Germinal center (tissue), 1 donor: ENCODE measurements at places on chromosomes 7 and 10.

DNA sequence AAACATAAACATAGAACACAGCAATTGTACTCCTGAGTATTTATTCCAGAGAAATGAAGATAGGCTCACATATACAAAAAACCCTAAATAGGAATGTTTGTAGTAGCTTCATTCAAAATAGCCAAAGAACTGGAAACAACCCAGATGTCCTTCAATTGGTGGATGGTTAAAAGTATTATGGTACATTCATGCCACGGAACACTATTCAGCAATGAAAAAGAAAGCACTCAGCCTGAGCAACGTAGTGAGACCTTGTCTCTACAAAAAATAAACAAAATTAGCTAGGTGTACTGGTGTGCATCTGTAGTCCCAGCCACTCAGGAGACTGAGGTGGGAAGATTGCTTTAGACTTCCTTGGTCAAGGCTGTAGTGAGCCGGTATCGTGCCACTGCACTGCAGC lies 94.4 kb downstream of the RAPGEF5 start:
- no peak for DNase-seq

DNA sequence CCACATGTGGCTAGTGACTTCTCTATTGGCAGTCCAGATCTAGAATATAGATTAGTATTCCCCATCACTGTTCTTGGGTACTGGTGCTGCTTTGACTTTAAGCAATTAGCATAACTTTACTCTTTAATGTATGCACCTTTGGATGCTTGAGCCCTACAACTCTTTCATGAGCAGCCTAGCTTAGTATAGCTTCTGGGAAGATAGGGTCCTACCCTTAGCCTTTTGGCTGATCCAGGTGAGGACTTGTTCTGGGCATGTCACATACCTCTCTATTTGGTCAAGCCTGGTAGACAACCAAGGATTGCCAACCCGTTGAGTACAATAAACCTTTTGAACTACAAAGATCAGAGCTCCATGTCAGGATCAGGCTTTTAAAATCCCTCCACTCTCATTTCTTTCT lies 17.7 kb downstream of the PCGF5 start:
- DNase-seq: no peak

DNA sequence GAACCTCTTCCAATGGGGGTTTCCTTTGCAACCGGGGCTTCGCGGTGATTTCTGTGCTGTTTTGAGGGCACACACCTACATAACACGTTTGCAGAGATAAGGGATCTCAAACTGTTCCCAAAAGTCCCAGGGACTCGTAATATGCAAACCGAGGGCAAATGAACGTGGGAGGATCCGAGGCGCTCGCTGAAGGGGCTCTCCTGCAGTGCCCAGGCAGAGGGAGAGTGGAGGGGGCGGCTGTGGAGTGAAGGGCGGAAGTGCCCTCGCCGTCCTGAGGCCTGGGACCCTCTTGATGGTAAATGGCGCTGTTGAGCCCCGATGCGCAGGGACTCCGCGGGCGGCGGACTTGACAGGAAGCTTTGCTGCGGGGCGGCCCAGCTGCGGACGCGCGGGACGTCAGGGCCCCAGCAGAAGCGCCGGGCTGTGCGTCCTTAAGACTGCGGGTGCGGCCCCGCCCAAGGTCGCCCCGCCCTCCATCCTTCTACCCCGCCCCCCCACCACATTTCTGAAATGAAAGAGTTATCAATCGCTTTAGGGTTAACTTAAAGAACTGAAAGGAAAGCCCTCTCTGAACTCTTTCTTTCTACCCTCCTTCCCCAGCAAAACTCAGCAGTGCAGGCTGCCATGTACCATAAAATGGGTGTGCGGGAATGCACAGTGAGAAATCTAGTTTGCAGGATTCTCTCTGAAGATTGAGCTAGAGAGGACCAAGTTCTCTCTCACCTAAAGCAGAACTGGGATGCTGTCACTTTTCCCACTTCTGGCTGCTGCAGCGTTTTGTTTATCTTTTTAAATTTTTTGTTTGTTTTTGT lies 151.8 kb upstream of the YAE1 start:
- peak; percentile 33 for DNase-seq

DNA sequence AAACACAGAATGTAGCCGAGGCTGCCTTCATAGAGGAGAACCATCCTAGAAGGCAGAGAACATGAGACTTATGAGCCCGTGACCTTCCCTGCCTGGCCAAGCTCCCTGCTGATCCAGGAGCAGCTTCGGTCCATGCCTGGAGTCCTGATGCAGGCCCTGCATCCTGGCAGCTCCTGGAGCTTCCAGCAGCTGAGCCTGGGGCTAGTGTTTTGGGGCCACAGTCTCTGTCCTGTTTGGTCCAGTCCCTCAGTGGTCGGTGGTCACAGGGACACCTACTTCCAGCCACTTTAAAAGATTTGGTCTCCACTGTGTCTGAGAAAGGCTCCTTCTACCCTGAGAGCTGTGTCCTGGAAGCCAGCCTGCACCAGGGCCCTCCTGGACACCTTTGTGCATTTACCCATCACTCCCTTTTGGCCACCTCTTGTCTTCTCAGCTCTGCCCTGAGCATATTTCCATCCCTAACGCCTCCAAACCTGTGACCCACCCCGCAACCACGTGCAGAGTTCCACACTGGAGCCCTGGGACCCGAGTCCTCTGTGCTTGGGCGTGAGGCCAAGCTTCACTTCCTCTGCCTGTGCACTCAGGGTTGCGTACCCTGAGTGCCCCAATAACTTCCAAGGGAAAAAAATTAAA lies 315.2 kb upstream of the ZNF32 start:
- DNase-seq: no peak

DNA sequence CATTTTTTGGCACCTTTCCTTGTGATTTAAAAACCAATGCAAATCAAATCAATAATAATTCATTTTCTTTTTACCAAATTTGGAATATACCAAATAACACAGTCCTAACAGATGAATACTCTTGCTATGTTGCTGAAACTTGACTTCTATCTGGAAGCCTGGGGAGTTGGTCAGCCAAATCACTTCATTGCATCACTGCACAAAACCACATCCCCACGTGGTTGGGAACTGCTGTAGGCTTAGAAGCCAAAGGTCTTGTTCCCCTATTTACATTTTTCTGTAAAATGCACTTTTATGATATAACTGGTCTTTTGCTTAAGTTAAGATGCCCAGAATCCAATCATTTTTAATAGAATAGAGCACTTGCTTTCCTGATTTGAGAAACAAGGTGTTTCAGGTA lies 15.2 kb downstream of the GPR85 start:
- no peak for DNase-seq

- DNase-seq: no peak
Observed at GRCh38 chr7:1008733-1009363, 25.9 kb downstream of the CYP2W1 start.

DNA sequence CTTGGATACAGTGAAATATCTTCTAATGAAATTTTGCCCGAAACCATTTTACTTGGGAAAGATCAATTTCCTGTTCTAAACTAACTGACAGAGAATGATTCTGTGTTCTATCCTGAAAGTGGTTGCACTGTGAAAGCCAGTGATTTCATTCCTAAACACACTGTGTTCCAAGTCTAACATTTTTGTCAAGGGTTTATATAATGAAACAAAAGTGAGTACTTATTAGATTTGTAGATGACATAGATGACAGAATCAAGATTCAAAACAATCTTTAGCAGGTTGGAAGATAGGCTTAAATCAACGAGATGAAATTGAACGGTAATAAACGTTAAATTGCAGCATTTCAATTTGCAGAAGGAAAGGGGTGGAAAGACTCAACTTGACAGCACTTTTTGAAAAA lies 13.3 kb downstream of the KAT6B start:
- DNase-seq: no peak

DNA sequence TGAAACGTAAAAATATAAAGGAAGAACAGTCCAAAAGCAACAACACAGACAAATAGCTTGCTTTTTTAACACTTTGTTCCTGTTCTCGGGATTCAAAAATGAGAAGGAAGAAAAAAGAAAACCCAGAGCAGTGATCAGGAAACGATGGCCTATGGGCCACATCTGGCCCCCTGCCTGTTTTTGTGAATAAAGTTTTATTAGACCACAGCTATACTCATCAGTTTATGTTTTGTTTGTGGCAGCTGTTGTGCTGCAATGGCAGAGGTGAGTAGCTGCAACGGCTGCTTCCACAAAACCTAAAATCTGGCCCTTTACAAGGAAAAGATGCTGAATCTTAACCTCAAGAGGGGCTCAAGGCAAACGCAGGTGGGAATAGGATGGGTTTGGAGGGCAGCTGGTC lies 96.4 kb downstream of the CCDC3 start:
- DNase-seq: no peak

GRCh38 chr7:103379270-103379975 lies 32.0 kb downstream of the PSMC2 start:
- peak; percentile 9 for DNase-seq

- no peak for DNase-seq
Observed at GRCh38 chr7:32472015-32472414, 18.2 kb downstream of the LSM5 start.

GRCh38 chr10:12579954-12580858 lies 230.9 kb downstream of the CAMK1D start:
- DNase-seq: no peak

DNA sequence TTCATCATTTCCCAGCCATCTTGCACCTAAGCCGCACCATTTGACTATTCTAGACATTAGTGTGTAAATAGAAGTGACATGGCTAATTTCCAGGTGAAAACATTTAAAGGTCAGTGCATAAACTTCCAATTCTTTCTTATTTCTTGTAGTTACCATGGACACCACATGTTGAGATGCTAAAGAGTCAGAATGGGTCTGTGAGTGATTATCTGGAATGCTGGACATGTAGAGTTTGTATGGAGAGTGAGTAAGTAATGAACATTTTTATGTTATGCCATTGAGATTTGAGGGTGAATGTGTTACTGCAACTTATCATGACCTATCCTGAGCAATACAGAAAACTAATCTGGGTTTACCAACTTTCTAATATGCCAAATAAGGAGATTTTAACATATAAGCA lies 60.4 kb downstream of the MEOX2 start:
- DNase-seq: no peak

DNA sequence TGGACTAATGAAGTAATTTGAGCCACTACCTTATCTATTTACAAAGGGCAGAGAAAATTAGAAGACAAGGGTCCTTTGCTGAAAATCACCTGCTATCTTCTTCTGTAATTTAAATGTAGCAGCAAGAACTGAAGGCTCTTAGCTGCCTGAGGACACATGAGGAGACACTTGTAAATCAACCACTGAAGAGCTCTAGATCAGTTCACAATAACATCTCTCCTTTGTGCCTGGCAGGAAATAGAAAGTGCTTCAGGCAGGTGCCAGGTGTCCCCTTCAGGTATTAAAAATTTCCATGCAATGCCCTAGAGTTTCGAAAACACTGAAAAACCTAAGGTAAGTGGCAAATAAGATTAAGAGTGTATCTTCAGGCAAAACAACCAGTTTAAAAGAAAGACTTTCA lies 474.6 kb downstream of the GRM8 start:
- DNase-seq: no peak

DNA sequence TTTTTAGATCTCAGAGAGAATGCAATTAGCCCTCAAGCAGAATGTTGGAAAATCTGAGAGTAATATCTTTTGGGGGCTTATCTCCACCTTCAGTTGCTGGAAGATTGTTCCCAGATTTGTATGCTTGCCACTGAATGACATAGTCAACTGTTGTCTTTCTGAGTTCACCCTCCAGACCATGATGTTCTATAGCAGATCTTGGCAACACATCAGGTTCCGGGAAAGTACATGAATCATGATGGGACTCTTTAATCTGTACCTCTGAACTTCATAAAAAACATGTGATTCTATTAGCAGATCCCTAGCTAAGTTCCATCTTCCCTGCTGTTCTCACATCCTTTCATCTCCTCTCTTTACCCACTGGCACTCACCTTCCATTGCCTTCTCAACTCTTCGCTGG lies 68.9 kb downstream of the PLCE1 start:
- DNase-seq: no peak

DNA sequence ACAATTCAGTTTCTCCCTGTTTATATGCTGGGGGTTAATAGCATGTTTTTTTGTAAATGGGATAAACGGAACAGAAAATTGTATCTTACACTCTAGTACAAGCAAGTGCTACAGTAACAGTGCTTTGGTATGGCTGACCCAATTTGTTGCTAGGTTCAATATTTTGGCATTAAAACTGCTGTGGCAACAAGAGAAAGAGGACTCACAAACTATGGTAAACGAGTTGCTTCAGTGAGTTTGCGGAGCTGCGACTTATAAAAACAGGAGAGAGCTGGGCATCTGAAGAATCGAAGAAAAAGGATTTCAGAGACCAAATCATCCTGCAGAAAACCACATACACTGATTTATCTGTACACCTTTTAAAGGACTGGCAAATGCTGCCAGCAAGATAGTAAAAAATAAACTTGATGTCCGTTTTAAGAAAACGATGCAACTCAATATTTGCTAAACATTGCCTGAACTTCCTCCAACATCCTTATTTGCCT lies 2.2 kb downstream of the GLUD1 start:
- no peak for DNase-seq

GRCh38 chr7:32163896-32164295 lies 93.7 kb upstream of the PDE1C start:
- DNase-seq: no peak

DNA sequence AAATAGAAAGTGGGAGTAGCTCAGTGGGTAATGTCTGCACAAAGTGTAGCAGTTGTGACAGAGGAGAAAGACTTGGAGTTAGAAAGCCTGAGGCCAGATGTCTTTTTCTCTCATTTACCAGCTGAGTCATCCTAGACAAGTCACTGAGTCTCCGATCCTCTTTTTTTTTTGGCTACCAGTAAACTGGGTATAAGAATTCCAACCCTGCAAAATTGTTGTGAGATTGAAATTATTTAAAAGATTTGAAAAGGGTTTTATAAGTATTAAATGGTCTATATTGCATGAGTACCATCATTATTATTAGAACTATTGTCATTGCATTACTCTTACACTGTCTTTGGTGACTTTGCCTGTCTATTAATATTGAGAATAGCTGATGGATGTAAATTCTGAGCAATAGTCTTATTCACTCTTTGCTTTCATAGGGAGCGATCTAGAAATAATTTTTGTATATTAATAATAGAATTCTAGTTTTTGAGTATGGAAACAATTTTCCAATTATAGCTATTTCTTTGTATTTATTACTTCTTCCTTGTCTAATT lies 74.0 kb downstream of the ARID5B start:
- DNase-seq: no peak
